ENCODE measurements at places on chromosomes 16 and 17.

- no peak for DNase-seq
These were observed 9.5 kb upstream of the USP10 start for GRCh38 chr16:84690088-84690819.

GRCh38 chr16:78576941-78577340 is 477.5 kb downstream of the WWOX start:
- no peak for DNase-seq

GRCh38 chr16:2523801-2524231 is 3.6 kb downstream of the AMDHD2 start:
- DNase-seq = no peak

DNA sequence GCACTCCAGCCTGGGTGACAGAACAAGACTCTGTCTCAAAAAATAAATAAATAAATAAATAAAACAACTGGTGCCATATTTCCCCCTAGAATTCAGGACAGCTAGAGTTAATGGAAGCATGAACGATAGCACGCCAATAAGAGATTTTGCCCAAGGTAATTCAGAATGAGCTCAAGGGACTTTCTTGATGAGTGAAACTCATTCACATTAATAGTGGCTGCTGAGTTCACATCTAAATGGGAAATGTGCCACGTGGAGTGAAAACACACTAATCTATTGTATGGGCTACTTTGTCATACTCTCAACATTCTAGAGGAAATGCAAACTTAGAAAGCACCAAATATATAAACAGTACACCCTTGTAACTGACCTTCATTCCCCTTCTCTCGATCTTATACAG is 47.4 kb upstream of the PSMD7 start:
- DNase-seq = no peak

DNA sequence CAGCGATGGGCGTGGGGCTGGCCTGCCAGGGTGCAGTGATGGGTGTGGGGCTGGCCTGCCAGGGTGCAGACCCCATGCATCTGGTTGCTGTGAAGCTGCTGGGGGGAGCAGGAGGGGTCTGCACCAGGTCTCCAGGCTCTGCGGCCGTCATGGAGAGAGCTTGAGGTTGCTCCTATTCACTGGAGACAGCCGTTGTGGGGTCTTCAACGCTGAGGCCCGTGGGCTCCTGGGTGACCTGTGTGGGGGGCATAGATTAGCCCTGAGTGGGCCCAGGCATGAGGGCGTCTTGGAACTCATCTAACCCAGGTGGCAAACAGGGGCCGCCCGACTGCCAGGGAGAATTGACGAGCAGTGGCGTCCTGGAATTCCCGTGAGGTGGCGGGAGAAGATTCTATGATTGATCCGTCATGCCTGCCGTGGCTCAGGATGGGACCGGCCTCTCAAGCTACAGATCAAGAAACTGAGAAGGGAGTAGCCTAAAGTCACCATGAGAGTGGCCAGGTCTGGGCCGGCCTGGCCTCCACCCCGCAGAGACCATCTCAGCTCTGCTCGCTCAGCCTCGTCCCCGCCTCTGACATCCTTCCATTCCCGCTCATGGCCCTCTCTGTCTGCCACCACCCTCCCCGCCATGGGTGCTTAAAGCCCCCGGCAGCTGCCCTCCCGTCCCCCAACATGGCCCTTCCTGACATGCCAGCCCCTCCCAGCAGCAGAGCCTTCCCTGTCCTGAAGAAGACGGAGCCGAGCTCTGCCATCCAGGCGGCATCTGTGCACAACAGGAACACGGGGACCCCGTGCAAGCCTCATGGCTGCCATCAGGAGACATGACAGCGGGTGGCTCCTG is 50.7 kb upstream of the ACSF3 start:
- no peak for DNase-seq

GRCh38 chr16:82264756-82265155 is 94.7 kb upstream of the MPHOSPH6 start:
- DNase-seq = no peak

DNA sequence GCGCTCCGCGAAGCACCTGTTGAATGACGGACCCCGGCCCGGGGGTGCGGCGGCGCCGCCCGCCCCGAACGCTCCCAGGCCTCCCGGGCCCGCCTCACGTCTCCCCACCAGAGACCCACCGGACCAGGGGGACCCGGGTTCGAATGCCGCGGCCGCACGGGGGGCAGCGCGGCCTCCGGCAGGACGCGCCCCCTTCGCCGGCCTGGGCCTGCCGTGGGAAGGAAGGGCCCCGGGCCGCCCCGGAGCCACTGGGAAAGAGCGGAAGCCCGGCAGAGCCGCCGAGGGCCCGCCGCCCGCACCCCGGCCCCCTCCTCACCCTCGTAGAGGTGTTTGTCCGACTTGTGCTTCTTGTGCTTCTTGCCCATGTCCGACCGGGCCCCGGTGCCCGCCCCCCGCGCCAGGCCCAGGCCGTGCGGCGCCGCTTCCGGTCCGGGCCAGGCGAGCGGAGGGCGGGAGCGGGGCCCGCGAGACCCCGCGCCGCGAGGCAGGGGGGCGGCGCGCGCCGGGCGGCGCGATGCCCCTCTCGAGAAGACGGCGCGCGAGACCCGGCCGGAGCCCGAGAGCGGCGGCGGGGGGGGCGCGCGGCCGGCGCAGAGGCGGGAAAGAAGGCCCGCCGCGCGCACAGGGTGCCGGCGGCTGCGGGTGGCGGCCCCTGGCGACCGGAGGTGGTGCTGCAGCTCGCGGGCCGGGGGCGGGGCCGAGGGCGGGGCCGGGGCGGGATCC is at the start of gene BRD7:
TSS of gene BRD7 (minus strand) at position 579 of the 723 bp plus-strand sequence. CDS start at position 365, 214 bp downstream.
- DNase-seq = peak; percentile 68

- DNase-seq = peak; percentile 51
These were observed 164.5 kb upstream of the CHMP6 start for GRCh38 chr17:80826955-80827645.

- DNase-seq = peak; percentile 62
These were observed 3.1 kb upstream of the BAIAP3 start for GRCh38 chr16:1330260-1330914.

GRCh38 chr16:4828567-4829321 is 18.3 kb downstream of the GLYR1 start:
- no peak for DNase-seq

GRCh38 chr17:55432358-55433028 is 10.9 kb upstream of the MMD start:
- no peak for DNase-seq

DNA sequence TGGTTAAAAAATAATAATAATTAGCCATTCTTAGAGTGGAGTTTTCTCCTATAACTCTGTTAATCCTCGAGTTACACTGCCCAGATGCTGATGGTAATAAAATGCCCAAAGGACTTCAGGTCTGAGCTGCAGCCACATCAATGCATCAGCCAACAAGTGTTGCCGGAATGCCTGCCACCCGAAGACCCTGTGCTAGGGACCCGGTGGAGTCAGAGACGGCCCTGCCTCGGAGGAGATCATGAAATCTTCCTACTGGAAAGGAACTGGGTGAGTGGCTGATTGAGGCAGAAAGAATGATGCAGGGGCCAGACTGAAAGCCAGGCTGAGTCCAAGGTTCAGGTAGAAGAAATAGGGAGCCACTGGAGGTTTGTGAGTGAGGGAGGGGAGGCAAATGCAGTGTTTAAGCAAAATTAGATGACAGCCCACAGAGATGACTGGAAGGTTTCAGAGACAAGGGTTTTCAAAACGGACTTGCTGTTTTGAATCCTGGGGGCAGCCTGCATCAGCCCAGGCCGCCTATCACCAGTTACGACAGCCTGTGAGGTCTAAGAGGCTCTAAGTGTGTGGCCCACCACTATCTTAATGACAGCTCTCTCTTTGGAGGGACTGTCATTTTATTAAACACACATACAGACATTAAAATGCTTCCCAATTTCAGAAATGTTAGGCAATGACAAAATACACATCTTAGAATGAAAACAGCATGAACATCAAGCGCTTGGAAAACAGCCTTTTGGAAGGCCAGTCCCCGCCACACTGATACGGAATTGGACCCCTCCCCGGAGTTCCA is 100.0 kb downstream of the ZNF423 start:
- DNase-seq = no peak

DNA sequence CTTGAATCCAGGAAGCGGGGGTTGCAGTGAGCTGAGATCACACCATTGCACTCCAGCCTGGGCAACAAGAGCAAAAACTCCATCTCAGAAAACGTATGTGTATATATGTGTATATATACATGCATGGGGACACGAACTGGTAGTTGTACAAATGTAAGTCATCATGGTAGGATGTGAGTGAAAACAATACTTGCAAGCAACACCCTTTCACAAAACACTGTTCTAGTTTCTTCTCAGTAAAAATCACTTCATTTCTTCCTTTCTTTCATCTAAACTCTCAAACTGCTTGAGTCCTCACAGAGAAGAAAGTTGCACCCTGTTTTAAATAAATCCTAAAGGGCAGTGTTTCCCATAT is 51.8 kb downstream of the METTL16 start:
- DNase-seq = no peak

GRCh38 chr17:33140413-33141099 is 148.9 kb downstream of the SPACA3 start:
- DNase-seq = no peak

DNA sequence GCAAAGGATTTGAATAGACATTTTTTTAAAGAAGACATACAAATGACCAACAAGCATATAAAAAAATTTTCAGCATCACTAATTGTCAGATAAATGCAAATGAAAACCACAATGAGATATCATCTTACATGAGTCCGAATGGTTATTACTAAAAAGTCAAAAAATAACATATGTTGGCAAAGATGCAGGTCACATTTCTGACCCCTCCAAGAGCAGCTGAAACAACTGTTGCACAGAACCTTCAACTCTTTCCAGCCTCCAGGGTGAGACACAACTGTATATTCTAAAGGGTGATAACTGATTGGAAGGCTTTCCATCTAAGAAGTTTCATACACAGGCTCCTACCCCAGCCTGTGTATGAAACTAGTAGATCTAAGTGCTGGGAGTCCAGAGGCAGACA is 51.9 kb downstream of the SLFN5 start:
- DNase-seq = no peak

GRCh38 chr17:35841101-35841500 is 27.6 kb downstream of the HEATR9 start:
- no peak for DNase-seq

DNA sequence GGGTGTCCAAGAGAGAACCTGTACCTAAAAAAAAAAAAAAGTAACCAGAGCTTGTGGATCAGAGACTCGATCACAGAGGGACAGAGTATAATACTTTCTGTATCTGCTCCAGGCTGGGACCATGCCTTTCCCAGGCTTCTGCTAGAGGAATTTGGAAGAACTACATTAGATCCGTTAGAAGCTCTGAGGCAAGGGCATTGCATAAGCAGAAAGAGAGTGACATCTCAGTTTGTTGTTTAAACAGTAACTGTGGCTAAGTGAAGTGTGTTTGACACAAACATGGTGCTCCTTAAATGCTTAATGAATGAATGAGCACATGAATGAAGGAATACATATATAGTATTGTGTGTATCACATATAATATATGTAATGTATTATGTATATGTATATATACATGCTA is 131.2 kb downstream of the HS3ST3B1 start:
- DNase-seq = no peak

DNA sequence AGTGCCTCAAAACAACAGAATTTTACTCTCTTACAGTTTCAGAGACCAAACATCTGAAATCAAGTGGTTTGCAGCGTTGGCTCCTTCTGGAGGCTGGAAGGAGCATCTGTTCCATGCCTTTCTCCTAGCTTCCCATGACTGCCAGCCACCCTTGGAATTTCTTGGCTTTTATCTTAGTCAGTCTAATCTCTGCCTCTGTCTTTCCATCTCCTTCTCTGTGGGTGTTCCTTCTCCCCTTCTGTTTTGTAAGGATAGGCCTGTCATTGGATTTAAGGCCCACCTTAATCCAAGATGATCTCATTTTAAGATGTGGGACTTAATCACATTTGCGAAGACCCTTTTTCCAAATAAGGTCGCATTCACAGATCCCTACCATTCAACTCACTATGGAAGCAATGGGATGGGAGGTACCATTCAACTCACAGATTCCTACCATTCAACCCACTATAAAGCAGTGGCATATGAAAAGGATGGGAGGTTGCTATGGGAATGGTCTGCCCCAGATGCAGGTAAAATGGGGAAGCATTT is 321.8 kb downstream of the WWOX start:
- no peak for DNase-seq

GRCh38 chr17:37825851-37826250 is 81.0 kb upstream of the HNF1B start:
- DNase-seq = no peak

- peak; percentile 82 for DNase-seq
These were observed 1.1 kb upstream of the NXN start for GRCh38 chr17:980406-981291.

DNA sequence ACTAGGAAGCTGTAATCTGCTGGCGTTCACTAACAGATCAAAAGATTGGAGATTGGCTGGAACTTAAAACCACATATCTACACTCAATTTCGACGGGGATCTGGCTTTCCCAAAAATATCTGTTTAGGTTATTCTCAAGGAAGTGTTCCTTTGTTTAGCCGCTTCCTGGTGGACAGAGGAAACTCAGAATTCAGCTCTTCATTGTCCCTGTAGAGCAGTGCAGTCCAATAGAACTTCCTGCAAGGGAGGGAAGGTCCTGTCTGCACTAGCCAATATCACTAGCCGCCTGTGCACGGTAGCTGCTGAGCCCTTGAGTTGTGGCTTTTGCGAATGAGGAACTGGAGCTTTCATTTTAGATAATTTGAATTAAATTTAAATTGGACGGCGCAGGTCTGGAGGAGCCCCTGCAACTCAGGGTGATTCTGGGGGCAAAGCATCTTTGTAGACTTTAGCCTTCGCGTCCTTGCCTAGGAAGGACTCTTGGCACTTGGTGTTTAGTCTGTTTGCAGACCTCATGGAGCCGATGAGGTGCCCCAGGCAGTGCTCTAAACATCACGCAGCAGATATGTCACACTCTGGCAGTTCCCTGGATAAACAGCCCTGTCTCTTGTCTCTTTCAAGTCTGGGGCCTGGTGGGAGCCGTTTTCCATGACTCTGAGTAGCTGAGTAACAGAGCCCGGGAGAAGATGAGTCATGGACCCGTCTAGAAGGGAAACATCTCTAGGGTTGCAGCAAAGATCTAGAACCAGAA is 122.2 kb downstream of the CCDC182 start:
- peak; percentile 50 for DNase-seq

DNA sequence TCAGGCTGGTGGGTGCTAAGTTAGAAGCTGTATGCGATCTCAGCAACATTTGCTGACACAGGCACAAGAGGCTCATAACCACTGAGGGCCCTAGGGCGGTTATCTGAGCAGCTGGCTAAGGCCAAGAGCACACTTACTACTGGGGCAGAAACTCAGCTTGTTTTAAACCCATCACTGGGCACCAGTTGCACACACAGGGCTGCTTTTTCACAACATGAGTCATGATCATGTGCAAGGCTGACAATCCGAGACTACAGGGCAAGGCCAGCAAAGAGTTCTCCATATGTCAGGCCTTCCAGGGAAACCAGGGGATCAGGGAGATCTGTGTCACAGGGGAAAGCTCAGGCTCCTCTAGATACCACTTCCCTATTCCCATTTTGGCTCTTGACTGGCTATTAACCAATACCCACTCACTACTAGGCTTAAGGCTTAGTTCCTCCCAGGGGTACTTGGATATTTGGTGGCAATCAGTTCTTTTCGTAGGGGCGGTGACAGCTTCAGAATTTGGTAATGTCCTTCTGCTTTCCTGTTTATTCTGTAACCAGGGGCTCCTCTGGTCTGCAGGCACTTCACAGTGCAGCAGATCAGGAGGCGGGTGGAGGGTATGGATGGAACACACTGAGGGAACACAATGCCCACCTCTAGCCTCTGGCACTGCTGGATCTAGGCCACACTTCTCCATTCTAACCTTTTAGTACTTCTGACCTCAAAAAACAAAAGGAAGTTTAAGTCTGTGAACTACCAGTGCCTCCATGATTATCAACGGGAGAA is 44.9 kb upstream of the ERN1 start:
- DNase-seq = no peak

Data from activated CD4-positive, alpha-beta T cell treated with anti-CD3 and anti-CD28 coated beads for 48 hours (primary cell).